ENCODE measurements at places on chromosomes 5 and 9. TPM values are rescaled to one million over a fixed set of nuclear protein-coding genes. Genes with fewer than 3 reads are reported as not detected.

Gene SPRY4
- 2.9 TPM for total RNA-seq

Gene ANKRA2
- total RNA-seq, result 9.3 TPM

DNA sequence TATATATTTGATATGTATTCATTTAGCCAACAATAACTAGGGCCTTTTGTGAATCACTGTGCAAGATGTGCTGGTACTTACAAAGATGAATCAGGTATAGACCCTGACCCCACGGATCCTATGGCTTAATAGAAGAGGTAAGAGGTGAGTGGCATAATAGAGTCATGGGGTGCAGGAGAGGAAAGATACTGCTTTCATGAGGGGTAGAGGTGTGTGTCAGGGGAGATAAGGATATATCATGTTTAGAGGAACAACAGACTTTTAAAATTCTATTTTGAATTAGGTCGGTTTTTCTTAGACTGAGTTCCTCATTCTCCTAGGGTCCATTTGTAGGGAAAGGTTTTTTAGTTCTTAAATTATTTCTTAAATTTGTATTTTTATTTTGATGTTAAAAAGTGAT is 27.8 kb downstream of the ZCCHC7 start:
- no peaks in the 10 kb centered on the region for H3K4me1 ChIP-seq
- H3K36me3 ChIP-seq, result peaks cover 3% of the 10 kb centered on the region
- DNase-seq, result no peak
- H3K27me3 ChIP-seq, result no peaks in the 10 kb centered on the region
- H3K4me3 ChIP-seq, result no peak overlapping the region

DNA sequence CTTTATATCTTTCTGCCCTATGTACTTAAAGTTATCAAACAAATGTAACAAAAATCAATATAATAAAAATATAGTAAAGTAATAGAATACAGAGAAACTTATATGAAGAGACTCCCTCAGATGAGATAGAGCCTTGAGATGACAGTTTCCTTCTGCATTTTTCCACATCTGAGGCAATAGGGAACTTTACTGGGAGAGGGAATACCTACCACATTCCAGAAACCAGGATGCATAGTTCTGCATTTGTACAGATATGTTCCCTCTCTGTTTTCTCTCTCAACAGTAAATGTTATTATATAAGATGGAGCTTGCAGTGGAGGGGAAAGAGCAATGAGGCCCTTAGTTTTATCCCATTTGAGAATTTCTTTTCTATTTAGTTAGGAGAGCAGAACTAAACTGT is 109.6 kb upstream of the KCNN2 start:
- no peak overlapping the region for H3K27ac ChIP-seq
- no peaks in the 10 kb centered on the region for H3K4me1 ChIP-seq
- H3K27me3 ChIP-seq, result no peaks in the 10 kb centered on the region
- no peak overlapping the region for H3K4me3 ChIP-seq
- no peaks in the 10 kb centered on the region for H3K36me3 ChIP-seq
- DNase-seq, result no peak

DNA sequence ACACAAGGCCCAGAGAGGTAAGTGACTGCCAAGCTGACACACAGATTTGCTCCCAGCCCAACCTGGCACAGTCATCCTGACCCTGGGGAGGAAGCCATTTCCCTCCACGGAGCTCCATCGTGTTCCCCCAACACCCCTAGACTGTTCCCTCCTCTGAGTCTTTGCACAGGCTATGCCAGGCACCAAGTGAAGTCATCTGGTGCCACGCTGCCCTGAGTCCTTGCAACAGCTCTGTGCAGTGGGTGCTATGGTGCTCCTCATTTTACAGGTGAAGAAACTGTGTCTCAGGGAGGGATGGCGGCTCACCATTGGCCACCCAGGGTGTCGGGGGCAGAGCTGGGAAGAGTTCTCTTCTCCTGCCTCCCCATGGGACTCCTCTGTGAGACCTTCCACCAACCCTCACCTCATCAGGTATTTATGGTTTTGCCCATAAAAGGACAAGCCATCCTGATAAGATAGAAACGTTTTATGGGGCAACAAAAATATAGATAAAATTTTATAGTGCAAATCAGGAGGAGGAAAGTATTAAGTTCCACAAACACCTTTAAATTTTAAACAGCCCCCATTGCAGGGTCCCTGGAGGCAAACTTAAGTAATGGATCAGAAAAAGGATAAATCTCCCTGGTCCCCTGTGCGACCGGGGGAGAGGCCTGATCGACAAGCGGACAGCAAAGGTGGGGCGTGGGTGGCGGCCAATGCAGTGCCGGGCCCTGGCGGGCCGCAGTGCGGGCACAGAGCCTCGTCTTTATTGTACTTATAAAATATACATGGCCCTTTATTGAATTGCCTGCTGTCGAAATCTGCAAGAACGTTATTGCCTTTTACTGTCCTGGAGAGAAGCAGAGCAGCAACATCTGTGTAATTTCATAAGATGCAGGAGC is 50.2 kb upstream of the ZBTB43 start:
- H3K27ac ChIP-seq, result no peak overlapping the region
- DNase-seq, result no peak
- H3K27me3 ChIP-seq, result no peaks in the 10 kb centered on the region

Data from stomach (tissue), 19 donors.